NAMALWA (cell line): ENCODE measurements at places on chromosomes 4 and X.

GRCh38 chr4:136643416-136643815 is 888.9 kb downstream of the PCDH18 start:
- DNase-seq: no peak

- DNase-seq: no peak
These were observed 19.7 kb downstream of the HTRA3 start for GRCh38 chr4:8289151-8289750.

DNA sequence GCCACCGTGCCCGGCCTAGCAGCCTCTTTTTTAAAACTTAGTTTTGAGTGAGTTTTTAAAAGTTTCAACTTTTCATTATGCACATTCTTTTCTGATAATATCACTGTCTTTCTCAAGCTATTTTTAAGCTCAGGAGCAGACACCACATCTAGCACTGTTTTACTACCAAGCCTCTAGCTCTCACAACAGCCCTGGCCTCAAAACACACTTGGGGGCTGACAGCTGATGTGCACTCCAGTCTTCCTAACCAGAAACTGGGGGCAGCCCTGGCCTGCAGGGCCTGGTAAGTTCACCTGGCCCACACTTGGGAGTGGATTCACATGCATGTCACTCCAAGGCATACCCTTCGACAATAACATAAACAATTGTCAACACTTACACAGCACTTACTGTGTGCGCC is 34.0 kb downstream of the CENPU start:
- DNase-seq: no peak

GRCh38 chr4:114941503-114941902 is 171.9 kb downstream of the NDST4 start:
- no peak for DNase-seq

- DNase-seq: no peak
These were observed 52.2 kb upstream of the HGFAC start for GRCh38 chr4:3389233-3390215.

- DNase-seq: no peak
These were observed 459.0 kb upstream of the NR3C2 start for GRCh38 chr4:148901075-148901705.
